Central memory CD8-positive, alpha-beta T cell (primary cell): ENCODE measurements at places on chromosomes 4 and X.
A peak's percentile ranks its signal among the peaks of the same experiment; 100 is the strongest.

- no peaks in the 10 kb centered on the region for H3K27me3 ChIP-seq
- DNase-seq = no peak
- peaks cover 2% of the 10 kb centered on the region for H3K36me3 ChIP-seq
- no peak overlapping the region for H3K27ac ChIP-seq
- H3K4me1 ChIP-seq = no peaks in the 10 kb centered on the region
Observed at GRCh38 chr4:14269824-14270223, 642.3 kb upstream of the BOD1L1 start.

DNA sequence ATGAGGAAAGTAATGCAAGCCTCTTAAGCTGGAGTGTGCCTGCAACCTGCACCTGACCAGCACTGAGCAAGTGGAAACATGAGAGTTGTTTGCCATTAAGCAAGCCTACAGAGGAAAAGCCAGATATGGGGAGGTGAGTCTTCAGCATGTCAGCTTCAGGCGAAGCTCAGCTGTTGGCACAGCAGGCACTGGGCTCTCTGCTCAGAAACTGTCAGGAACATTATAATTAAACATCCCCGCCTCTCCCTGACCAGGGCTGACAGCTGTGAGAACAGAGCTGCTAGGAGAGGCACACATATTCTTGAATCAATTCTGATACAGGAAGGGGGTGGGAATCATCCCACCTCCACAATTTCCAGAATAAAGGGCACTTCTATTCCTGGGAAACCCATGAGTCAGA, 19.0 kb upstream of the DCX start:
- no peak overlapping the region for H3K4me3 ChIP-seq
- H3K27ac ChIP-seq = no peak overlapping the region
- no peaks in the 10 kb centered on the region for H3K36me3 ChIP-seq
- DNase-seq = no peak
- no peaks in the 10 kb centered on the region for H3K27me3 ChIP-seq
- no peaks in the 10 kb centered on the region for H3K4me1 ChIP-seq

DNA sequence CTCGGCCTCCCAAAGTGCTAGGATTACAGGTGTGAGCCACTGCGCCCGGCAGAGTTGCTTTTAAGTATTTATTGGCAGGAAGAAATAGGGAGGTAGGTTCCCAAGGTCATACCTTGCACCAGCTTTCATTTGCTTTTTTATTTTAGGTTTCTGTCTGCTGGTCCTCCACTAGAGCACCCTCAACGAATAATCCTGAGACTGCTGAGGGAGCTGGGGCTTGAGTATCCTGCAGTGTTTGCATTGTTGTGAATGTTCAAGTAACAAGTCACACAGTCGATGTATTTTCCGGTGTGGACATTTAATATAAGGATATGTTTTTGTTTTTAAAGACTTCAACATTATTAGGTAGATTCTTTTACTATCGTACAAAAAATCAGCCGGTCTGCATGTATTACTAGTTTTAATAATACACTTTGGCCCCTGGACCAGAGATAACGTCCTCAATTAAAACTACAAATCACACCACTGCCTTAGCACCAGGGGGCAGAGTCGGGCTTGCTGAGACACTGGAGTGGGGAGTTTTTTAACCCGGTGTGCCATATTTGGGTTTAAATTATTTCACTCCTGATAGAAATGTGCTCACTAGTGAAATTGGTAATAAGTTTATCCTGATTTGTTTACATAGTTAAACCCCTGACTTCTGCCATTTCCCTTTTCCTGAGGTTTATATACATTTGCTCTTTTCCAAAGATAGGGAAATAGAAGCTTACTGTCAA, 11.6 kb downstream of the SMIM20 start:
- H3K36me3 ChIP-seq = peaks cover 4% of the 10 kb centered on the region
- H3K27ac ChIP-seq = no peak overlapping the region
- DNase-seq = no peak
- no peak overlapping the region for H3K4me3 ChIP-seq
- no peaks in the 10 kb centered on the region for H3K27me3 ChIP-seq

- peak; percentile 19 for DNase-seq
- peak overlapping the region; percentile 99 for H3K27ac ChIP-seq
- no peaks in the 10 kb centered on the region for H3K27me3 ChIP-seq
- peak overlapping the region; percentile 75 for H3K4me3 ChIP-seq
- H3K36me3 ChIP-seq = peaks cover 25% of the 10 kb centered on the region
Observed at GRCh38 chrX:15751155-15751819, 13.2 kb downstream of the CA5B start.

DNA sequence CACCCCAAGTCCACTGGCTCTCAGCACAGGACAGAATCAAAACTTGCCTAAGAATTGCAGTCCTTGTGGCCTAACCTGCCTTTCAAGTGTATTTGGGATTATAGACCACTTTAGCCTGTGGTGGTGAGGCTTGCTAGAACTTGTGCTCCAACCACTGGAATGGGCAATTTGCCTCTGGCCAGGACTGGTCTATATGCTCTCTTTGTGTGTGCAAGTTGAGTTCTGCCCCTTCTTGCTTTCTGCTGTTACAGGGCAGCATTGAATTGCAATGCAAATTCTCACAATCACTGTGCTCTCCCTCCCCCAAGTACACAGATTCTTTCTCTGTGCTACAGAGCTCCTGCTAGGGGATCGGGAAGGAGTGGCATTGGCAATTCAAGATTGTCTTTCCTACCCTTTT, 233.6 kb upstream of the DIPK2B start:
- no peaks in the 10 kb centered on the region for H3K36me3 ChIP-seq
- H3K27ac ChIP-seq = no peak overlapping the region
- H3K4me1 ChIP-seq = no peaks in the 10 kb centered on the region

DNA sequence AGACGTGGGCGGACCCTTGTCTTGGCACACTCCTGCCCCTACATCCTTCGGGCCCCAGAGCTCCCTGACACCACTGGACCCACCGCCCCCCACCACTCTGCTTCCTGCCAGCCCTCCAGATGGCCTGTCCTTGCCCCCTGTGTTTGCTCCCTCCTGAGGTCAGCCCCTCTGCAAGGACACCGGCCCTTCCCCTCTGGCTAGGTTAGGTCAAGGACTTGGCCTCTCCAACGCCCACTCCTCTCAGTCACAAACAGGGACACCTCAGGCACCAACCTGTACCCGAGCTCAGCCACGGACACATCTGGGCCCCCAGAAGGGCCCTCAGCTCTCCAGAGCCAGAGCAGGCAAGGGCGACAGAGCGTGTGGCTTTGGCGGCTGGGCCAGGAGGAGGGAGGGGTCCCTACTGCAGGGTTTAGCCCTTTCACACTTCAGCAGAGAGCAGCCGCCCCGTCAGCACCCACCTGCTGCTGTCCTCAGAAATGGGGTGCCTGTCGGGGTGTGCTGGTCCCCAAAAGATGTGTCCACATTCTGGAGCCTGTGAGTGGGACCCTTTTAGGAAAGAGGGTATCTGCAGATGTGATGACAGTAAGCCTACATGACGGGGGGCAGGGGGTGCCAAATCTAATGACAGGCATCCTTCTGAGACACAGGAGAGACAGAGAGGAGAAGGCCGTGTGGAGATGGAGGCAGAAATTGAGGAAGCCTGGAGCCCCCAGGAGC, 23.5 kb upstream of the DUSP9 start:
- H3K27me3 ChIP-seq = peaks cover 15% of the 10 kb centered on the region
- H3K4me1 ChIP-seq = no peaks in the 10 kb centered on the region
- H3K27ac ChIP-seq = no peak overlapping the region
- no peak overlapping the region for H3K4me3 ChIP-seq

DNA sequence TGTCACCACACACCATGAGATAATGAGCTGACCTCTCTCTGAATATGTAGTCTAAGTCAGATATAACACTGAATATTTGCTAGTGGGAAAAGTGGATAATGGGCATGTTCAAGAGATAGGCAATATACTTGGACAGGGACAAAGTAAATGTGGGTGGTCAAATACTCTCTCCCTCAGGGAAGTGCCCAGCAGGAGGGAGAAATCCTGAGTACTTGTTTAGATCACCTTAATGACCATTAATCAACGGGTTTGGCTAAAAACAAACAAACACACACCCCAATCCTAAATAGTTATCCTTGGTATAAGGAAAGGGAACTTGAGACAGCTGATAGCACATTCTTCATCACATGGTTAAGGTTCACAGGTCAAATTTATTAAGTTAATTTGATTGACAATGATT, 933.5 kb downstream of the C4orf33 start:
- no peaks in the 10 kb centered on the region for H3K27me3 ChIP-seq
- no peak for DNase-seq
- no peak overlapping the region for H3K27ac ChIP-seq
- H3K36me3 ChIP-seq = no peaks in the 10 kb centered on the region
- no peaks in the 10 kb centered on the region for H3K4me1 ChIP-seq

DNA sequence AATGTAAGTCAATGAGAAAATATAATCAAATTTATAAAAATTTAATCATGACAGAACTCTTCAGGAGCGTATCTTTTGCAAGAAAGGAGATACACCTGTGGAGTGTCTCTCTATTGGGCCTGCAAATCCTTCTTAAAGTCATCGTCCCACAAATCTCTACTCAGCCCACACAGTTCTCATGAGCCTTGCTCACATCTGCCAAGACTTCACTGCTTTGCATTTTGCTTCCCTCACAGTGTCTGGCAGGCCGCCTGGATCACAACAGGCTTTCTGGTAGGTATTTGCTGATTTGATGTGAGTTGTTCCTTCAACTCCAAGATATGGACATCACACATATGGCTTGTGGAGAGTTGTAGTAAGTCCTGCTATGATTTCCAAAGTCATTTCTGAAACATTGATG, 183.1 kb upstream of the ARX start:
- no peak overlapping the region for H3K27ac ChIP-seq
- H3K4me1 ChIP-seq = no peaks in the 10 kb centered on the region
- peaks cover 7% of the 10 kb centered on the region for H3K27me3 ChIP-seq
- no peak overlapping the region for H3K4me3 ChIP-seq
- no peaks in the 10 kb centered on the region for H3K36me3 ChIP-seq

- no peak for DNase-seq
- peaks cover 3% of the 10 kb centered on the region for H3K36me3 ChIP-seq
- H3K4me1 ChIP-seq = no peaks in the 10 kb centered on the region
- no peaks in the 10 kb centered on the region for H3K27me3 ChIP-seq
Observed at GRCh38 chr4:123102897-123103471, 180.6 kb upstream of the NUDT6 start.

- no peaks in the 10 kb centered on the region for H3K36me3 ChIP-seq
- no peak overlapping the region for H3K27ac ChIP-seq
- H3K27me3 ChIP-seq = no peaks in the 10 kb centered on the region
- no peak for DNase-seq
- peaks cover 2% of the 10 kb centered on the region for H3K4me1 ChIP-seq
- H3K4me3 ChIP-seq = no peak overlapping the region
Observed at GRCh38 chr4:123449362-123449761, 52.8 kb downstream of the SPRY1 start.

GRCh38 chrX:1084689-1085088, 127.8 kb downstream of the CRLF2 start:
- H3K36me3 ChIP-seq = no peaks in the 10 kb centered on the region
- no peak overlapping the region for H3K4me3 ChIP-seq
- no peaks in the 10 kb centered on the region for H3K4me1 ChIP-seq
- no peak for DNase-seq
- peaks cover 12% of the 10 kb centered on the region for H3K27me3 ChIP-seq
